ENCODE measurements at places on chromosomes 3 and 15. TPM values are rescaled to one million over a fixed set of nuclear protein-coding genes. Genes with fewer than 3 reads are reported as not detected.

Gene HCN4
- total RNA-seq = 2.0 TPM

Gene GPR15
- not detected for total RNA-seq

Gene MAP6D1
- total RNA-seq = 7.0 TPM

Gene DGKG
- total RNA-seq = 0.78 TPM

Gene NPAP1
- total RNA-seq = 0.33 TPM

Gene DNAH1
- total RNA-seq = 6.0 TPM

Gene CRYGS
- 5.9 TPM for total RNA-seq

Gene CATSPER2
- total RNA-seq = 8.3 TPM

Gene TP63
- total RNA-seq = not detected

Data from body of pancreas (tissue), 4 donors.